Thoracic aorta (tissue), 2 donors: ENCODE measurements at places on chromosomes 7 and 10.

GRCh38 chr10:101726115-101726387 is 31.1 kb upstream of the FBXW4 start:
- no peak for DNase-seq

- no peak for DNase-seq
These were observed 61.5 kb downstream of the INSIG1 start for GRCh38 chr7:155358948-155359712.

DNA sequence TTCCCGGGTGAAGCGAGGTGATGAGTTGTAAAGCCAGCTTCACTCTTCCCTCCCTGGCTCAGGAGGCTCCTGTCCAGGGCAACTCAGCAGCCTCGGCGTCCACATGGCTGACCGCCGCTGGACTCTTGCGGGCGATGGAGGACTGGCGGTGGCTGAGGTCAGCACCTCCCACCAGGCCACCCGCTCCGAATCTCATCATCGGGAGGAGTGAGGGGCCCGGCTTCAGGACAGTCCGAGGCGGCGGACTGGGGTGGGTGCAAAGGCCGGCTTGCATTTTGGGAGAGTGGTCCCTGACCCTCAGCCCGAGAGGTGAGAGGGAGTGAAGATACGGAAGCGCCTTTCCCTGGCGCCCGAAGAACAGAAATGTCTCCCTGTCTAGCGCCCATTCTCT is 759 bp downstream of the DNAJB12 start:
- DNase-seq: no peak

- DNase-seq: no peak
These were observed 21.3 kb upstream of the CLDN4 start for GRCh38 chr7:73809467-73809951.

GRCh38 chr7:35701287-35701900 is 6.5 kb upstream of the HERPUD2 start:
- no peak for DNase-seq
